ENCODE measurements at places on chromosomes 16 and 17. TPM values are rescaled to one million over a fixed set of nuclear protein-coding genes. Genes with fewer than 3 reads are reported as not detected.

DNA sequence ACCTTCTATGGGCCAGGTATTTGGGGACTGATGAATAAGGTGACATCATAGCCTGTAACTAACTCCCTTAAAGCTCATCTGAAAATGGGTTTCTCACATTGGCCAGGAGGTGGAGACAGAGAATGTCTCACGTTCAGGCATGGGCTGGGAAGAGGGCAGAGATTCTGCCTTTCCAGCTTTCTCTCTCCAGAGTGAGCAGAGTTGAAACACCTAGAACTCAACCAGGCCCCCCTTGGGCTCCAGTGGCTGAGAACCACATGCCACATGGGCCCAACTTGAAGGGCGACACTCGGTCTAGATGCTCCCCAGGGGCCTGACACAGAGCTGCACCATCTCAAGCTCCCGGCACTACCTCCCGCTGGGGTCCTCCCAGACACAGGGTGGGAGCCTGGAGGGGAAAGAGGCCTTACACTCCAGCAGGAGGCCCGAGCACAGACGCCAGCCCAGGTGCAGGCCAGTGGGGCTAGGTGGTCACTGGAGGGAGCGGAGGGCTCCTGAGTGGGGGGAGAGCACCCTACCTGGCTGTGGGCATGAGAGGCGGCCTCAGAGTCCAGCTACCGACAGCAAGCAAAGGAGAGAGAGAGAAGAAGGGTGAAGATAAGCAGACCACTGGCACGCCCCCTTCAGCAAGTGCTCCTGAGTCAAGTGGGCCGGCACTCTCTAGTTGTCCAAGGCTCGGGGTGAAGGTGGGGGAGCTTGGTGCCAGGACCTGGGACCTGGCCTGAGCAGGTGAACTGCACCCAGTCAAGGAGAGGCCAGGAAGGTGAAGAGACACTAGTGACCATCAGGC, 55.9 kb downstream of the MYO18A start:
- peaks cover 39% of the 10 kb centered on the region for H3K36me3 ChIP-seq
- no peak overlapping the region for H3K4me3 ChIP-seq
- no peaks in the 10 kb centered on the region for H3K4me1 ChIP-seq
- H3K27ac ChIP-seq = no peak overlapping the region
- H3K27me3 ChIP-seq = no peaks in the 10 kb centered on the region

GRCh38 chr17:27475070-27475673, 18.9 kb downstream of the KSR1 start:
- H3K36me3 ChIP-seq = no peaks in the 10 kb centered on the region
- DNase-seq = no peak
- H3K4me1 ChIP-seq = peaks cover 5% of the 10 kb centered on the region
- H3K27ac ChIP-seq = no peak overlapping the region

GRCh38 chr17:80937462-80938381, 53.9 kb upstream of the CHMP6 start:
- no peak overlapping the region for H3K4me3 ChIP-seq
- peak overlapping the region; percentile 58 for H3K27ac ChIP-seq
- H3K36me3 ChIP-seq = no peaks in the 10 kb centered on the region

GRCh38 chr17:13593757-13594156, 8.0 kb downstream of the HS3ST3A1 start:
- peaks cover 3% of the 10 kb centered on the region for H3K27me3 ChIP-seq
- DNase-seq = no peak
- no peaks in the 10 kb centered on the region for H3K36me3 ChIP-seq
- no peaks in the 10 kb centered on the region for H3K4me1 ChIP-seq
- no peak overlapping the region for H3K27ac ChIP-seq
- H3K4me3 ChIP-seq = no peak overlapping the region

DNA sequence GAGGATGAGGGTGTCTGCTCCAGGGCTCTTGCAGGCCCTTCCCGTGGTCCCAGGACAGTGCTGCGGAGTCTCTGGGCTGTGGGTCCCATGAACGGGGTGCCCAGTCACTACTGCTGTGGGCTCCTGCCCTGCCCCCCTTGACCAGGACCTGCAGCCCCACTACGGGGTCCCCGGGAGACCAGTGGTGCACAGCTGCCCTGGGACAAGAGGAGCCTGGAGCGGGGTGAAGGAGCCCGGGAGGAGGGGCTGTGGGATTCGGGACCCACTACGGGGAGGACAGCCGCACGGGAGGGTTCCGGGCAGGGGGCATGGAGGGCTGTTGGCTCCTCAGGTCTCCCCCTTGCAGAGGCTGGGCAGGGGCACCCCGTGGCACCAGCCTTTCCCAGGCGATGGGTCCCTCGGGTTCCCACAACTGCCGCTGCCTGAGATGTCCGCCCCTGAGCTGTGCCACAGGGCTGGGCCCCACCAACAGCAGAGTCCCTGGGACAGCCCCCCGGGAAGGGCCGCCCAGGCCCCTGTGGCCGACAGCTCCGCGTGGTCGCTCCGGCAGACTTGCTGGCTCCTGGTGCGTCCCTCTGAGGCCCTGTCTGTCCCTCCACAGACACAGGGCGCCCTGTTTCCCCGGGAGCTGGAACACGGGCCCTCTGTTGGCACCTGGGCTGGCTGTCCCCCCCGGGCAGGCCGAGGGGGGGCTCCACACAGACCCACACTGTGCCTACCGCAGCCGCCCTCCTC, 52.1 kb upstream of the GNG13 start:
- no peak overlapping the region for H3K4me3 ChIP-seq
- H3K4me1 ChIP-seq = no peaks in the 10 kb centered on the region
- H3K27ac ChIP-seq = no peak overlapping the region
- no peak for DNase-seq
- peaks cover 36% of the 10 kb centered on the region for H3K36me3 ChIP-seq
- no peaks in the 10 kb centered on the region for H3K27me3 ChIP-seq

DNA sequence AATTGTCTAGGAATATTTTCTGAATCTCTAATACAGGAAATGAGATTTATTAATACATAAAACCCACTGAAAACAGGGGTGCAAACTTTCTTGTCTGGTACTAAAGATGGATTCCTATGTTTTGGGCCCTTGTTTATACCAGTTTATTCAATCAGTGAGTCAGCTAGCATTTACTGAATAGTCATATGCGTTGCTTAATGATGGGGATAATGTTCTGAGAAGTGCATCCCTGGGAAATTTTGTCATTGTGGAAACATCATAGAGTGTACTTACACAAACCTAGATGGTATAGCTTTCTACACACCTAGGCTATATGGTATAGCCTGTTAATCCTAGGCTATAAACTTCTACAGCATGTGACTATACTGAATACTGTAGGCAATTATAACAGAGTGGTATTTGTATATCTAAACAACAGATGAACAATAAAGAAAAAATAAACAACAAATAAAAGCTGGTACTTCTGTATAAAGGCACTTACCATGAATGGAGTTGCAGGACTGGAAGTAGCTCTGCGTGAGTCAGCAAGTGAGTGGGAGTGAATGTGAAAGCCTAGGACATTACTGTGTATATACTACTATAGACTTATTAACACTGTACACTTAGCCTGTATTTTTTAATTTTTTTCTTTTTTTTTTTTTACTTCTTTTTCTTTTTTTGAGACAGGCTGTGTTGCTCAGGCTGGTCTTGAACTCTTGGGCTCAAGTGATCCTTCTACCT, 63.7 kb downstream of the SIAH1 start:
- no peak overlapping the region for H3K4me3 ChIP-seq
- no peaks in the 10 kb centered on the region for H3K27me3 ChIP-seq
- H3K36me3 ChIP-seq = no peaks in the 10 kb centered on the region
- H3K27ac ChIP-seq = no peak overlapping the region
- no peak for DNase-seq

Gene EVPL
- total RNA-seq = 2.1 TPM

Gene MYH13
- not detected for total RNA-seq

Gene TMEM170A
- 29.1 TPM for total RNA-seq

Gene LGALS9B
- not detected for total RNA-seq

Gene SLC38A8
- not detected for total RNA-seq

Gene ARL6IP1
- 195 TPM for total RNA-seq

Gene MOSMO
- total RNA-seq = 19.3 TPM
